T-helper 2 cell treated with Interferon-gamma antibody and Interleukin-4, amounts not matched to agents 5 μg/mL and 100 μg/mL, for 36 hours (primary cell): ENCODE measurements at places on chromosomes 7 and 10.
A peak's percentile ranks its signal among the peaks of the same experiment; 100 is the strongest.

- no peak for DNase-seq
Observed at GRCh38 chr7:133530682-133531081, 277.8 kb downstream of the EXOC4 start.

DNA sequence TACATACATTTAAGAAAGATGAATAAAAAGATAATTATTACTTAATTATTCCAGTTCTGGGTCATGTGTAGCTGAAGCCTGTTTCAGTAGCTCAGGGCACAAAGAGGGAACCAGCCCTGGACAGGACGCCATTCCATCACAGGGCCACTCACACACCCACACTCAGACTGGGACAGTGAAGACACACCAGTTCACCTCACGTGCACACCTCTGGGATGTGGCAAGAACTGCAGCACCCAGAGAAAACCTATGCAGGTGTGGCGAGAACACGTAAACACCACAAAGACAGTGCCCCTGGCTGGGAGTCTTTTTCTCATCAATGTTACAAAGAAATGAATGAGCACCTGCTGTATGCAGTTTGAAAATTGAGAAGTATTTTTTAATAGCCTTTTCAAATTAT, 1.6 kb upstream of the IDI1 start:
- DNase-seq, result no peak

GRCh38 chr7:34675749-34676374, 17.8 kb downstream of the NPSR1 start:
- no peak for DNase-seq

DNA sequence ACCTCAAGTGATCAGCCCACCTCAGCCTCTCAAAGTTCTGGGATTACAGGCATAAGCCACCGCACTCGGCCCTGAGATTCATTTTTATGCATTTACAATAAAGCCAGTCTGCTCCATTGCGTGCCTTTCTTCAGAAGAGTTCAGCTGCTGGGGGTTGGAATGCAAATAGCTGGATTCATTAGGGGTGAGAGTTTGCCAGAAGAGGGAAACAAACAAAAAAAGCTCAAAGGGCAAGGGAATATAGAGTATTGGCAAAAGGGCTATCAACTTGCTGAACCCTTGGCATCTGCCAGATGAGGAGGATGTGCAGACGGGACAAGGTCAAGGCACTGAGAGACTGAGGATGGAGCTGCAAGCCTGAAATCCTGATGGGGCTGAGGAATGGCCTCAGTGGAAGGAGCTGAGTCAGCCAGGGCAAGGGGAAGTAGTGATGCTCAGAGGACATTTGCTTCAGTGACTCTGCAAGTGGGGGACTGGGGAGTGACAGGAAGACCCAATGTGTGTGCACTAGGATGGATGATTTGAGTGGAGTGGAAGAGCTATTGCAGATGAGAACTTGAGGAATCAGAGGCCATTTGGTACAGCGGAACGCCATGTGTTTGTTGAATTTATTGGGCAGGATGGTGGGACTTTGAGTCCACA, 75.0 kb upstream of the ARMC3 start:
- no peak for DNase-seq

GRCh38 chr7:26443006-26443405, 151.3 kb downstream of the SNX10 start:
- no peak for DNase-seq

GRCh38 chr10:71923138-71923692, 41.0 kb upstream of the CHST3 start:
- no peak for DNase-seq

DNA sequence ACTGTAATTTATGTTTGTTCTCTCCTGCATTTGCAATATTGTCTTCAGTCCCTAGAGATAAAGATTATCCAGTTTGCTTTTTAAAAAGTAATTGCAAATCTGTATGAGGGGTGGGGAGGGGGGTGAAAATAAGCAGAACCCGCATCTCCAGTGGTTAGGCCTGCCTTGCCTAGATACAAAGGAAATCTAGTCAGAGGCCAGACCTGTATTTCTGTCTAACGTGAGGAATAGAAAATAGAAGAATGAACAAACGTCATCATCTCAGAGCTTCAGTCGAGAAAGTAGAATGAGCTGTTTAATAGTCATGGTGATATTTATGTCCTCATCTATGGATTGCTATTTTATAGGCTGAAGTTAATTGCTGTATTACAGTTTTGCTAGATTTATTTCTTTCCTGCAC, 284.2 kb downstream of the BICC1 start:
- DNase-seq, result no peak

DNA sequence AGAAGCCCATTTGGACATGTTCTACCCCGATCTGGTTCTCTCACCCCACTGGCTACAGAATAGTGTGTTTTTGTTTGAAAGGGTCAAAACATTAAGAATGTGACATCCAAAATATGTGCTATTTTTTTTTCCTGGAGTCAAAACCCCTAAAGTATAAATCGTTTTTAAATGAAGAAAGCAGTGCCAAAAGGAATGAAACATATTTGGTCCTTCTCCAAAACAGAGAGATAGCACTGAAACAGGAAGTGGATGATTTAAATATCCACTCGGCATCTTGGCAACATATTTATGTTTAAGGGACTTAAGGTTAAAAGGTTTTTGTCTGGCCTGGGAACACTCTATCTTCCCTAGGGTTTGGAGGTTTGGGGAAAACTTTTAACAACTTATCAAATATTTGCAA, 32.3 kb downstream of the CALD1 start:
- no peak for DNase-seq

GRCh38 chr10:128896963-128897362, 570.1 kb upstream of the MGMT start:
- DNase-seq, result no peak

DNA sequence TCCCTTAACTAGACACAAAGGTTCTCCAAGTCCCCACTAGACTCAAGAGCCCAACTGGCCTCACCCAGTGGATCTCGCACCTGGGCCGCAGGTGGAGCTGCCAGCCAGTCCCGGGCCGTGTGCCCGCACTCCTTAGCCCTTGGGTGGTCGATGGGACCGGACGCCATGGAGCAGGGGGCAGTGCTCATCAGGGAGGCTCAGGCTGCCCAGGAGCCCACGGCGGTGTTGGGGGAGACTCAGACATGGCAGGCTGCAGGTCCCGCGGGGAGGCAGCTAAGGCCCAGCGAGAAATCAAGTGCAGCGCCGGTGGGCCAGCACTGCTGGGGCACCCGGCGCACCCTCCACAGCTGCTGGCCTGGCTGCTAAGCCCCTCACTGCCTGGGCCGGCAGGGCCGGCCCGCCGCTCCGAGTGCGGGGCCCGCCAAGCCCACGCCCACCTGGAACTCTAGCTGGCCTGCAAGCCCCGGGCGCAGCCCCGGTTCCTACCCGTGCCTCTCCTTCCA, 130.5 kb downstream of the RALA start:
- no peak for DNase-seq

GRCh38 chr7:120360918-120361317, 87.9 kb downstream of the KCND2 start:
- no peak for DNase-seq

DNA sequence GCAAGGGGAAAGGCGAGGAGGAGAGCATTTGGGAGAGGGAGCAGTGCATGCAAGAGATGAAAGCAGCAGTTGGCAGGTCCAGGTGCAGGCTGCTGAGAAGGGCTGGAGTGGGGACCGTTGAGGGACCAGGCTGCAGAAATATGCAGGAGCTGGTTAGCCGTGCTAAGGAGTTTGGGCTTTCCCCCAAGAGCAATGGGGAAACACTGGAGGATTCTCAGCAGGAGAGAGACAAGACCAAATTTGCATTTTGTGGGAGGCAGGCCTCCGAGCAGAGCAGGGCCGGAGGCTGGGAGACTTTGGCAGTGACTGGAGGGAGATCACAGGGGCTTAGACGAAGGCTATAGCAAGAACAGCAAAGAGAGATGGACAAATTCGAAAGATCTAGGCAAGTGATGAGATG, 11.8 kb downstream of the BTBD16 start:
- no peak for DNase-seq

DNA sequence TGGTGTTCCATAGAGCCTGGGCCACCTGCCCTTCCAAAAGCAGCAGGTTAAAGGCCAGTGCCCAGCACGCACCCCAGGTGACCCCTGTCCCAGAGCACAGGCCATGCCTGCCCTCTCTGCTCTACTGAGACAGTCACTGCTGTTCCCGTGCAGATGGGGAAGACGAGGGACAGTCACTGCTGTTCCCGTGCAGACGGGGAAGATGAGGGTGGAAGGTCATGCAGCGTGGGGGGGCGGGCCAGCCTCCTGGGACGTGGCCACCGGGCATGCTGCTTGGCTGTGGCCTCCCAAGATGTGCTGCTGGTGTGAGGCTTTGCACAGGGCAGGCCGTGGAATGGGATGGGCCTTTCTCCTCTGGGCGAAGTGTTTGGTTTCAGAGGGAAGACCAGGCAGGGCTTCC, 18.4 kb downstream of the LRRC27 start:
- no peak for DNase-seq

DNA sequence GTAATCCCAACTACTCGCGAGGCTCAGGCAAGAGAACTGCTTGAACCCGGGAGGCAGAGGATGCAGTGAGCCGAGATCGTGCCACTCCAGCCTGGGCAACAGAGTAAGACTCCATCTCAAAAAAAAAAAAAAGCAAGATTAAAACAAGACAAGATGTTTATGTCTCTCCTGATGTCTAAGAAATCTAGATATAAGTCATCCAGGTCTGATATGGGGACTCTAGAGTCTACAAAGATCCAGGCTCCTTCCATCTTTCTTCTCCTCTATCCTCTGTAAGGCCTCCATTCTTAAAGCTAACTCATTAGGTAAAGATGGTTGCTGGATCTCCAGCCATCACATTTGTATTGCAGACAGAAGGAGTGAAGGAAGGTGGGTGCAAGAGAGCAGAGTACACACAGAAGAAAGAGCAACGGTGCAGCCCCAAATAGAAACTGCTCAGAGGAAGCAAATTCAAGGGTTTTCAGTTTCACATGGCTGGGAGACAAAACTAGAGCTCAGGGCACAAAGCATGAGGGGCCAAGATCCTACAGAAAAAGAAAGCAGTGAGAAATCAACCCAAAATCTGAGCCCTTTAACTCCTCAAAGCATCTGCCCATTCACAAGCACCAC, 57.6 kb downstream of the USP6NL start:
- peak; percentile 17 for DNase-seq

GRCh38 chr7:148847815-148848734, 36.0 kb downstream of the EZH2 start:
- no peak for DNase-seq

DNA sequence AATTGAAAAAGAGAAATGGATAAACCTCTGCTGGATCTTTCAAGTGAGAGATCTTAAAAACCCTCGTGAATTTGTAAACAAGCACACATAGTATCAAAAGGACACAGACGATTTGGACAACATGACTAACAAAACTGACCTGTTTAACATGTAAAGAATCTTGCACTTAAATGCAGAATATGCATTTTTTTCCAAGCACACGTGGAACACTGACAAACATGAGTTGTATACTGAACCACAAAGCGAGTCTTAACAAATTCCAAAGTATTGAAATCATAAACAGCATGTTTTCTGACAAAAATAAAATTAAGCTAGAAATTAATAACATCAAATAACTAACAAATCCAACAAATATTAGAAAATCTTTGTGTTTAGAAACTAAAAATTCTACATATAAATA, 65.0 kb upstream of the ZNF746 start:
- no peak for DNase-seq

GRCh38 chr7:80981405-80981804, 62.6 kb upstream of the SEMA3C start:
- no peak for DNase-seq

DNA sequence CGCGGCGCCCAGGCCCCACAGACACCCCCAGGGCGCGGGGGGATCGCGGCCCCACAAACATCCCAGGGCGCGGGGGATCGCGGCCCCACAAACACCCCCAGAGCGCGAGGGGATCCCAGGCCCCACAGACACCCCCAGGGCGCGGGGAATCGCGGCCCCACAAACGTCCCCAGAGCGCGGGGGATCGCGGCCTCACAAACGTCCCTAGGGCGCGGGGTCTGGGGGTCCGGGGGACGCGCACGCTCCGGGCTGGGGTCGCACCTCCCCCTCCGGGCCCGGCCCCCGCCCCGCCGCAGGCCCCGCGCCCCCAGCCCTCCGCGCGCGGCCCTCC, 382 bp downstream of the DIP2C start:
- no peak for DNase-seq

DNA sequence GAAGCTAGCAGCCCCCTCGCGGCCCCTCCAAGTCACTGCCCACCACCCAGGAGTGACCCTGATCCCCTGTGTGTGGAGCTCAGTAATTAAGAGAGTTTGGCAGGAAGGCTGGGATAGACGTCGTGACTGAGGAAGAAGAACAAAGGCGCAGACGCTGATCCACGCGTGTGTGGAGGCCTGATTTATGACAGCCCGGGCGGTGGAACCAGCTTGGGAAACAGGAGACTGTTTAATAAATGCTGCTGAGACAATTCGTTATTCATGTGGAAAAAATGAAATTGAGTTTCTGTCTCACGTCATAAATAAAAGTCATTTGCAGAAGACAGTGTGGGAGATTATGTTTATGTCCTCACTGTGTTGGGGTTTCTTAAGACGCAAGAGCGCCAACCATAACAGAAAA, 130.8 kb downstream of the ELFN1 start:
- DNase-seq, result no peak

DNA sequence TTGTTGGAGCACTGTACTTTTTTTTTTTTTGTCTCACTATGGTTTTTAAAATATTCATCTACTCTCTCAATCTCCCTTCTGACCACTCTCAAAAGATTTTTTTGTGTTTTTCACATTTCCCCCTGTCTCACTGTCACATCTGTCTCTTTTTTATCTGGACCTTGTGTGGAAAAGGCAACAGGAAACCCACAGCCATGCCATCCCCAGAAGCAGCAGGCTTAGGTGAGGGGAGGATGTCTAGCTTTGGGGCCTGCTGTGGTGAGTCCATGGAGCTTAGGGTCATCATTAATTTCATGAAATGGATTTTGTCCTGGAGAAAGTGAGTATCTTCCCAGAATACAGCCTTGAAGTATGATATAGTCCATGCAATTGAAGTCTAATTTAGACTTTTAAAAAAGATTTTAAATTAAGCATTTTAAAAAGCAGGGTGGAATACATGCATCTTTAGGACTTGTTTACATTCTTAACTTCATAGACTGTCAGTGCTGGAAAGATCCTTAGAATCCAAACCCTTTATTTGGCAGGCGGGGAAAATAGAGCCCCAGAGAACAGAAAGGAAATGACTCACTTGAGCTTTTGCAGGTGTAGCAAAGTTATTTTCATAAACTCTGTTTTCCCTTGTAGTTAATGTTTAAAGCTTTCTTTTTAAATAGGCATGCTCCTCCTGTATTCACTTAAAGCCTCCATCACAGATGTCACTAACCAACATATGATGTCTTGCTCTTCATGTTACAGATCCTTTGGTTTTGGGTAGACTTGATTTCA, 25.1 kb downstream of the MINDY4 start:
- no peak for DNase-seq

GRCh38 chr7:19020711-19021110, 96.7 kb downstream of the TWIST1 start:
- no peak for DNase-seq

DNA sequence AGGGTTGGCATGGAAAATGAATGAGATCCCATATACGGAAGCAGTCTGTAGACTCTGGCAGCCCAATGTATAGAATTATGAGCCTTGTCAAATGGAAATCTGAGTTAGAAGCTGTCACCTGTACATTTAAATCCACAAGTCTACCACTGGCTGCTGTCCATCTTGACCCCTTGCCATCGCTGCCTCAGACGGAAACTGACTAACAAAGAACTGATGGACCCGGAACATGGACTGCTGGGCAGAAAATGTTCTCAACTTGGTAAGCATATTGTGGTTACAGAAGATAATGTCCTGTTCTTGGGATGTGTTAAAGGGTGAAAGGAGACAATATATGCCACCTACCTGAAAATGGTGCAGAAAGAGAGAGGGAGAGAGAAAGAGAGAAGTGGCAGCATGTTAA, 37.5 kb downstream of the PARP12 start:
- no peak for DNase-seq
